ENCODE measurements at places on chromosomes 16 and 17.

DNA sequence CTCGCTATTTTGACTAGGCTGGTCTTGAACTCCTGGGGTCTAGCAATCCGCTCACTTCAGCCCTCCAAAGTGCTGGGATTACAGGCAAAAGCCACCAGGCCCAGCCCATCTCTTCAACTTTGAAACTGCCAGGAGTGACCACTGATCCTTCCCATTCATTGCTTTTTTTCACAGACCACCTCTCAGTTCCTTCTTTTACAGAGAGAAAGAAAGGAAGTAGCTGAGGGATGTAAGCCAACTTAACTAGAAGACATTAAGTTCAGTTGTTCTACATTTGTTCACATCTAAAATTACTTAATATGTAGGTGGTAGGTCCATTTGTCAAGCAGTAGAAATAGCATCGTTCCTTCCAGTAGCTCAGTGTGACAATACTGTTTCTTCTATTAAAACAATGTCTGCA is 219.8 kb downstream of the STX8 start:
- no peak for DNase-seq

DNA sequence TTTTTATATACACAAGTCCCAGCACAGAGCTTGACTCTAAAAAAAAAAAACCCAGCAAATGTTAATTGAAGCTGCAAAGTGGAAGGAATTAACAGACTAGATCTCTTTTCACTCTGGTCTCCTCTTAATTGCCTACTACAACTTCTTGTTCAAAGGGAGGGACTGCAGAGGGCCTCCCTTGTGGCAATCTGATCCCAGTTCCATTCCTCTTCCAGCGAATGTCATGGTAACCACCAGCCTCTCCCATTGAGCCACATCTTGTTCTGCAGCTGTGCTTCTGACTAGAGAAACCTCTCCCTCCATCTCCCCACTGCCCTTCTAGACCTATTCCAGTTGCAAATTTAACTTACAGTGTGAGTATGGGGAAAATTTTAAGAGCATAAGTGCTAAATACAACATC is 5.9 kb downstream of the SUPT6H start:
- DNase-seq: no peak

DNA sequence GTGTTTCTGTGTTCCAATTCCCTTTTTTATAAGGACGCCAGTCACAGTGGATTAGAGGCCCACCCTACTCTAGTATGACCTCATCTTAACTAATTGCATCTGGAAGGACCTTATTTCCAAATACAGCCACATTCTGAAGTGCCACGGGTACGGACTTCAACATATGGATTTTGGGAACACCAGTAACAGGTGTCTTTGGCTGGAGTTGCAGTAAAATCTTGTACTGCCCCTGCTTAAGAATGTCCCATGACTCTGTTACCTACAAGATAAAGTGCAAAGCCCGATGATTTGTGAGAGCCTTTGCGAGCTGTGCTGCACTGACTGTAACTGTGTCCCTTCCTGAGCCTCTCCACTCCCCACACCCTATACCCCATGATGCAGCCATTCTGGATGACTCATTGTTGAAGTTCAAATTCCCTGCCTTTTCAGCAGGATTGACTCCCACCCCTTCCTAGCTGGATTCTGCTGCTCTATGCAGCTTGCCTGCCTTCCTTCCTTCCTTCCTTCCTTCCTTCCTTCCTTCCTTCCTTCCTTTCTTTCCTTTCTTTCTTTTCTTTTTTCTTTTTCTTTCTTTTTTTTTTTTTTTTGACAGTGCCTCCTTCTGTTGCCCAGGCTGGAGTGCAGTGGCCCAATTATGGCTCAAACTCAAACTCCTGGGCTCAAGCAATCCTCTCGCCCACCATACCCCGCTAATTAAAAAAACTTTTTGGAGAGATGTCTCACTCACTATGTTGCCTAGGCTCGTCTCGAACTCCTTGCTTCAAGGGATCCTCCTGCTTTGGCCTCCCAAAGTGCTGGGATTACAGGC is 2.1 kb downstream of the HCRT start:
- DNase-seq: no peak

DNA sequence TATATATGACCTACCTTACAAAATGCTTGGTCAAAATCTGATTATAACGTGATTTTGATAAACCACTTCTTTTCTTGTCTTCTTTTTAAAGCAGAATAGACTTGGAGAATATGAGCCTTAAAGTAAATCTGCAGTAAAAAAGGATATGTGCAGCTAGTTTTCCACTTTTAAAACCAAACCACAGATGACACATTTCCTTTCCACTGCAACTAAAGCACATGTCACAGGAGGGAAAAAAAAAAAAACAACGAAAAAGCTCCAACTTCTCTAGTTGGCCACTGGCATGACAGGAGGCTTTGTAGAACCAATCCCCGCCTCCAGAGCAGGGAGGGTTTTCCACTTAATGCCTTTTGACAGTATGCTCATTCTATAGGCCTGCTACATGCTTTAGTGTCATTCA is at the start of gene EVI2A:
TSS of gene EVI2A (minus strand) at position 142 of the 400 bp plus-strand sequence. CDS start 2,609 bp downstream, outside the sequence.
- no peak for DNase-seq

DNA sequence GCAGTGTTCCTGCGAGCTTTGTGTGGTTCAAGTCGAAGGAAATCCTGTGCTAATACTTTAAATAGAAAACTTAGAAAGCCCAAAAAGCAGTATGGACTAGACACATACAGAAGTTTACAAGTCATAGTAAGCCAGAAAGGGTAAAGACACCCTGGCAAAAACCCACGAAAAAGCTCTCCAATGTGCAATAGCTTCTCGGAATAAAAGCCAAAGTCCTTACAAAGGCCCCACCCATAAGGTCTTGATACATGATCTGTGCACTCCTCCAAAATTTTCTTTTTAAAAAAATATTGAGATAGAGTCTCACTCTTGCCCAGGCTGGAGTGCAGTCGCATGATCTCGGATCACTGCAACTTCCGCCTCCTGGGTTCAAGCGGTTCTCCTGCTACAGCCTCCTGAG is 10.3 kb downstream of the C16orf86 start:
- DNase-seq: no peak

DNA sequence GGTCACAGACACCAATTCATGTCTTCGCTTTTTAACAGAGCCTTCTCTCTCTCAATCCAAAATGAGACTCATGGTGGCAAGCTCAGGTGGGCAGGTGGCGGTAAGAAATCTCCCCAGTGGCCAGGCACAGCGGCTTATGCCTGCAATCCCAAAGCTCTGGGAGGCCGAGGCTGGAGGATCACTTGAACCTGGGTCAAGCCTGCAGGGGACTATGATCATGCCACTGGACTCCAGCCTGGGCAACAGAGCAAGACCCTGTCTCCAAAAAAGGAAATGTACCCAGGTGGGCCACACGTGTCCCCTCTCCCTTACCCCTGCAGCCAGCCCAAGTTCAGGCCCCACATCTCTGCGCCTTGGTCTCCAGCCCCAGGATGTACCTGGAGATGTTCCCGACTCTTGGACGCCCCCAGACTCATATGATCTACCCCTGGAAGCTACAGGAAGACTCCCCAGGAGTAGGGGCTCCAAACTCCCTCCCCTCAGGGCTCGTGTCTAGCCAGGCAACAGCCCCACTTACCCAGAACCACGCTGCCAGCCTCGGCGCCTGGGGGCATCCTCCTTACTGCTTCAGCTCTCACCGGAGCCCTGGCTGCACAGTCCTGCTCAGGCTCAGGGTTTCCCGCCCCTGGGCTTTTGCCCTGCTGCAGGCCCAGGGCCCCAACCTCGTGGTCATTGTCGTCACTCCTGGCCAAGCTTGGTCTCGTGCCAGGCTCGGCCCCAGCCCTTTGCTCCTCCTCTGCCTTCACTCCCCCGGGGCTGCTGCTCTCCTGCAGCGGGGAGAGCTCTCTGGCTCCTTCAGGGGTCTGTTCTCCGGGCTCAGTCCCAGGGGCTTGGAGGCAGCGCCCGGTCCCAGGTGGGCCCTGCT is 16.2 kb downstream of the MYLK3 start:
- DNase-seq: no peak

- no peak for DNase-seq
Measured at GRCh38 chr16:53598511-53599275, 95.7 kb upstream of the AKTIP start.

DNA sequence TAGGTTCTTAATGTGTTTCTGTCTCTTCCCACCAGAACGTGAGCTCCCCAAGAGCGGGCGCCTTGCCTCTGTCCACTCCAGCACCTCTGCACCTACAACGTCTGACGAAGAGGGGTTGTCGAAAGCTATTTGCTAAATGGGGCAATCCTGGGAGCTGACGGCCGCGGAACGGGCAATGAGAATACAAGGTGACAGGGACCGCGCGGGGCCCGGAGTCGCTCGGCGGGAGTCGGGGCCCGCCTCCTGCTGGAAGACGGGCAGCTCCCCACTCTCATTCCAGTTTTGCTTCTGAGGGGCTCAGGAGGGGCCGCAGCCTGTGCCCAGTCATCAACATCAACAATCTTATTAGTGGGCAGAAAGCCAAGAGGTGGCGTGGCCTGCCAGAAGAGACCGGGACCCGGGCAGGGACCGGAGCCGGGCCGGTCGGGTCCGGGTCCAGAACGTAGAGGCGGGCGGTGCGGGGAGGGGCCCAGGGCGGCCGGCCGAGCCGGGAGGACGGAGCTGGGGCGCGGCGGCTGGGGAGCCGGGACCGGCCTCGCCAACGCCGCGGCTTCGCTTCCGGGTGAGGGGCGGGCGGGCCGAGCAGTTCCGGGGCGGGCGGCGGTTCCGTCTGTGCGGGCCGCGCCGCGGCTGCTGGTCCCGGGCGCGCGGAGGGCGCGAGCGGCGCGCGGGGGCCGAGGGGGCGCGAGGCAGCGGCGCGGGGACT is at the start of gene MOSMO:
TSS of gene MOSMO (plus strand) at position 603 of the 706 bp plus-strand sequence. CDS start 191 bp downstream, outside the sequence.
- DNase-seq: no peak

DNA sequence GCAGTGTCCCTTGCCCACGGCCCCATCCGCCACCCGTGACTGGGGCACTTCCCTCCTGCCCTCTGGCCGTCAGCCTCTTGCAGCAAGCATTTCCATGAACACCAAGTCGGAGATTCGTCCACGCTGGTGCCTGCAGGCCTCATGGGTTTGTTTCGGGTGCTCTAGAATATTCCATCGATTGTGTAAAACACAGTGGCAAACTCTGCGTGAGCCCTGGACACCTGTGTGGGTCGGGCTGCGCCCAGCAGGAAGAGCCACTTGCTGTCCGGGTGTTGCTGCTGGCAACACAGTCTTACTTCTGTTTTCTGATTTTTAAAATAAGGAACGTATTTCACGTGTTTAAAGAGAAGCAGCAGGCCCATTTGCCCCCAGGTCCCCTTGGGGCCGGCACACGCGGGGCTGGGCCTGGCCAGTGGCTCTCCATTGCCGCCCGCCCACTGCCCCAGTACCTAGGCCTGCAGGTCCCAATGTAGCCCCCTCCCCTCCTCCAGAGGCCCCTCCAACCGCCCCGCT is 10.0 kb downstream of the CYBC1 start:
- no peak for DNase-seq

- DNase-seq: no peak
Measured at GRCh38 chr17:57243171-57243622, 13.1 kb upstream of the MSI2 start.

DNA sequence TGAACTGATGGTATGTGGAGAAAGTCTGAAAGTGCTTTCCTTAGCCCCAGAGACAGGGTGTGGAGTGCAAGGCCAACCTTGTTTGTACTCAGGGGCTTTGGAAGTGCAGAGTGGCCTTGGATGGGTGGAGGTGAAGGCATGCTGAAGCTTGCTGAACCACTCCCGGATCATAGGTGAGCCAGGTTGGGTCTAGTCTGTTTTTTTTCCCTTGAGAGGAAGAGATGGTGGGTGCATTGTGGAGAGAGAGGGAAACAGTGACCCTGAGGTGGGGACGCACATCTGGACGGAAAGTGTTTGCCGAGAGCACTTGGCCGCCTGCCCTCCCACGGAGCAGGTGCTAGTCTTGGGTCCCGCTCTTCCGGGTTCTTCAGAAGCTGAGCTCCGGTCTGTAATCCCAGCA is 12.5 kb downstream of the ABAT start:
- no peak for DNase-seq
